ENCODE measurements at places on chromosomes 3 and 15.

DNA sequence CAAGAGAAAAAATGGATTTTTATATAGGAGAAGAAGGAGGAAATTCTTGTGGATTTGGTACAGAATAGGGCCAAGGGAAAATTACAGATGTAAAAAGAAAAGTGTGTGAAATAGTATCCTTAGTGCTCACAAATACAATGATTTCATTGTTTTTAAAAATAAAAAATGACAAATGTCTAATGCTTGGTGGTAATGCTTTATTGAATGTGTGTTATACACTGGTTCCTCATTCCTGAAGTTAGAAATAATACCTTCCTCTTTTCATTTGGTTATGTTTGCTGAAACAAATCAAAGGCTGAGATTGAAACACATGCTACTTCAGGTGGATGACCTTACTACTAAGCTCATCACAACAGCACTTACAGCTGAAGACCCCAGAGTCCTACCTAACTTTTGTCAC lies 37.7 kb upstream of the CCR2 start:
- no peak for DNase-seq

GRCh38 chr3:196641333-196642054 lies 2.0 kb downstream of the NRROS start:
- no peak for DNase-seq

- DNase-seq: no peak
Observed at GRCh38 chr3:62705721-62706120, 169.5 kb downstream of the CADPS start.

- DNase-seq: no peak
Observed at GRCh38 chr3:194999491-194999890, 271.5 kb downstream of the XXYLT1 start.

DNA sequence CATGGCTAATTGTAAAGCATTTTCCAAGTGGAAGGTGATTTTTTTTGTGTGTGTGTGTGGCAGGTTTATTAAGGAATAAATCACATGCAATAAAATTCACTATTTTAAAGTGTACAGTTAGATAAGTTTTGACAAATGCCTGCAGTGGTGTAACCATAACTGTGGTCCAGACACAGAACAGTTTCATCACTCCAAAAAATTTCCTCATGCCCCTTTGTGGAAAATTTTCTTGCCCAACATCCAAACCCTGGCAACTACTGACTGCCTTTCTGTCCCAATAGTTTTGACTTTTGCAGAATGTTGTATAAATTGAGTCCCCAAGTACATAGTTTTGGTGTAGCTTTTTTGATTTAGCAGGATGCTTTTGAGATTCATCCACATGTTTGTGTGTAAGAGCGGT lies 135.1 kb upstream of the KLHL25 start:
- no peak for DNase-seq

DNA sequence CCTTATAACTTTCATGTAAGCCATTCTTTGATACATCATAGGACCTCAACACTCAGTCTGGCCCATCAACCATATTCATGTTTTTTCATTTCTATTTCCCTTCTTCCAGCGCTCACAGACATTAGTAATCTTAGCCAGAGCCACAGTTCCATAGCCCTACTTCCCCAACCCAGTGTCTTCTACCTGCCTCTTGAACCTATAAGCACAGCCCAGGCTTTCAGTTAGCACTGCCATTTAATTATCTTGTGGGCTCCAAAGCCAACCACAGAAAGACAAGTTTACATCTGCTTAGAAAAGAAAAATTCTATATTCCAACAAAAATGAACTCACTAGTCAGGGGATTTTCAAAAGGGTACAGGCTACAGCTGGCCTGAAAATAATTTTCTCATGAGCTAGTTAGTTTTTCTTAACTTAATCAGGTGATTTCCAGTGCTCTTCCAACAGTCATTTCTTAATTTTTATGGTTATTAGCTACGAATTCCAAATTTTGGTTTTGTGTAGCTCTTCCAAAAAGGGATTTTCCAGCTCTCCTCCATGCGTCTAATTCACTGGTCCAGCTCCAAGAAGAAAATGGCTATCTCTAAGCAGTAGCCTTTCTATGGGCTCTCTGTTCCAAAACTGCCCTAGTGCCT lies 13.7 kb downstream of the CD200 start:
- DNase-seq: no peak

DNA sequence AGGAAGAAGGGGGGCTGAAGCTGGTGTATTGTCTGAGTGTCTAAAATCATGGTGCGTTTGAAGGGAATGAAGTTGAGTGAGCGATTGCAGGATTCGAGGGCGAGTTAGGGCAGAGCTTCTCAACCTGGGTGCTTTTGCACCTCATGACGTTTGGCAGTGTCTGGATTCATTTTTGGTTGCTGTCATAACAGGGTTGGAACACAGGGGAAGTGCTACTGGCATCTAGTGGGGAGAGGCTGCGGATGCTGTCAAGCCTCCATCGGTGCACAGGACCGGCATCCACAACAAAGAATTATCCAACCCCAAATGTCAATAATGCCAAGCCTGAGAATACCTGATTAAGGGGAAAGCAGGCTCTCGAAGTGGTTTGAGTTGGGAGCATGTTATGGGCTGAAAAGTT lies 120.0 kb downstream of the SLCO3A1 start:
- no peak for DNase-seq

DNA sequence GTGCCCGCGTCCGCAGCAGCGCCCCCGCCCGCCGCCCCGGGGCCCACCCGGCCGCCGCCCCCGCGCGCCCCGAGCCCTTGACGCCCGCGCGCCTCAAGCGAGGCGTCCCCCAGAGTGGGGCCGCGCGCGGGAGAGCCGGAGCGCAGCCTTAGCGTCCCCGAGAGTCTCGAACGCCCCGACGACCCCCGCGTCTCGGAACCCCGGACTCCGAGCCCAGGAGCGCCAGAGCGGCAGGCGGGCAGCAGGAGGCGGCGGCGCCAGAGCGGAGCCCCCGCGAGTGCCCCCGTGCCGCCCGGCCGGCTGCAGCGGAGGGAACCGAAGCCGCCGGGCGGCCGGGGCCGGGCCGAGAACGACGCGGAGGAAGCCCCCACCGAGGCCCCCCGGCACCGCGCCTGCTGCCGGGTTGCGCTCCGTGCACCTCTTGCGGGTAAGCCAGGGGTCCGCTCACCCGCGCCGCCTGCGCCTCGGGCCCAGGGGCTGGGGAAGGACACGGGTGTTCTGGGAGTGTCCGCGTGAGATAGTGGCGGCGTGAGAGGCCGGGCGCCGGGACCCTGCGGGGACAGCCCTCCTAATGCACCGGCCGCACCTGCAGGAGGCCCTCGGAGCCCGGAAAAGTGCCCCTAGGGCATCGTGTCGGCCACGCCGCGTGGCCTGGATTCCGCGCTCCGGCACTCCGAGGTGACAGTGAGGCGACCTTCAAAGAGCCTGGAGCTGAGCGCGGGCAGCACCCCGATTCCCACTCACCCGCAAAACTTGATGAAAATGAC lies 52.0 kb upstream of the ULK4 start:
- DNase-seq: no peak

GRCh38 chr3:45552031-45552793 lies 42.3 kb upstream of the LIMD1 start:
- DNase-seq: no peak

- no peak for DNase-seq
Observed at GRCh38 chr3:127690823-127691452, 18.2 kb downstream of the ABTB1 start.

DNA sequence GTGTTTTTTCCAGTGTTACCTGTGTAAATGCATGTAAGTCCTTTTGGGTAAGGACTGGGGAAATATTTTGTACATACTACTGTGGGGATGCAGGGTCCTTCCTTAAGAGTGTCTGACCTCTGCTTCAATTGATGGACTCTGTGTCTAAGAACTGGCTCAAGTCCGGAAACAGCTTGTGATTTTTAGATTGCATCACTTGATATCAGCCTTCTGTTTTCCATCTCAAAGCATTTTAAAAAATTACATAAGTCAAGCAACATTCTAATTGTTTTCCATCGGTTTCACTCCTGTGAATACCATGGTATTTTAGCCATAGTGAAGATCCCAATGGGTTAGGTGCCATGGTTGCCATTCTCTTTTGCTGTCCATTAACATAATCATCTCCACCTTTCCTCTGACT lies 597.6 kb downstream of the SQOR start:
- no peak for DNase-seq

DNA sequence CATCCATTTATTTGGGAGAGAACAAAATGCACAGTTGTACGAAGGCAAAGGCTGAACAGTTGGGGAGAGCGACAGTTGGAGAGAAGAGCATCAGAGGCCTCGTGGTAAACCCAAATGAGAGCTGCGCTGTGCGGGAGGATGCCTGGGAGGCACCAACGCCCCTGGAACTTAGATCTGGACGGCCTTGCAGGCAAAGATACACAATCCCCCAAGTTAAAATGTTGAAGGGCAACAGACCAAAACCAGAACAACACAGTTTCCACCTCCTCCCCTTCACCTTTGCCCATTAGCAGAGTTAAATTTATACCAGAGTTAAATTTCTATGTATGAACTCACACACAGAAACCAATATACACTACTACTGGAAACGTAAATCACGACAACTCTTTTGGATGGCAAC lies 339.6 kb downstream of the RORA start:
- no peak for DNase-seq

GRCh38 chr15:48966595-48967301 lies 3.0 kb upstream of the SHC4 start:
- no peak for DNase-seq

DNA sequence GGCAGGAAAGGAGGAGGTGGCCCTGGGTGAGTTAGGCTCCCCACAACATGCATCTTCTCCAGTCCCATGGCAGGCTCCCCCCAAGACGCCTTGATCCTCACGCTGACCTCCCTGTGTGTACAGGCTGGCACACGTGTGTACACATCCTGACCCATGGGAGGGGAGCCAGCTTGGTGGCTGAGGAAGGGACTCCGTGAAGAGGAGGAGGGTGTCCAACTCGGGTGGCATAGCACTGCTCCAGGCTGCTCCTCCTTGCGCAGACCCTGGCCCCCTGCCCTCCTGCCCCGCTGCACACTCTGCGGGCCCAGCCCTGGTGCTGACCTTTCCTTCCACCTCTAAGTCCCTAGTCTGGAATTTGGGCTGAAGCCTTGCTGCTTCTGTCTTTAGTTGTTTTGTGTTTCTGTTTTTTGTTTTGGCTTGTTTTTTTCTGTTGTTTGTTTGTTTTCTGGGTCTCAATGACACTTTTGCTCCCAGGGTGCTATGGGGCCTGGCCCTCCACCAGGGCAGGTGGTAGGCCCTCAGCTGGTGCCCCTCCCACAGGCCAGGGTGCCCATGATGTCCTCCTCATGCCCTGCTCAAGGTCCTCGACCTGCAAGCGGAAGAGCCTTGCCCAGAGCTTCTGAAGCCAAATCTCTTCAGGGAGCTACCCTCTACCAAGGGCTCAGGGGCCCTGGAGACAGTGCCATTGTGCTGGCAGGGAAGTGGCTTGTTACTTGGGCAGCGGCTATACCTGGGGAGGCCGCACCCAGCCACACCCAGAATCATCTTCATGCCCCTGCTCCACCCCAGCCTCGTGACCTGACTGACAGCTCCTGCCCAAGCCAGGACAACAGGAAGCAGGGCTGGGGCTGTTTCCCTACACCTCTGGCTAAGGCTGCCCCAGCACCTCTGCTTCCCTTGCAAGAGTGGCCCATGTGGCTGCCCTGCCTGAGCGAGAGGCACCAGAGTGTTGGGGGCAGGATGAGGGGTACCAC lies 5.1 kb downstream of the EPHB3 start:
- no peak for DNase-seq

DNA sequence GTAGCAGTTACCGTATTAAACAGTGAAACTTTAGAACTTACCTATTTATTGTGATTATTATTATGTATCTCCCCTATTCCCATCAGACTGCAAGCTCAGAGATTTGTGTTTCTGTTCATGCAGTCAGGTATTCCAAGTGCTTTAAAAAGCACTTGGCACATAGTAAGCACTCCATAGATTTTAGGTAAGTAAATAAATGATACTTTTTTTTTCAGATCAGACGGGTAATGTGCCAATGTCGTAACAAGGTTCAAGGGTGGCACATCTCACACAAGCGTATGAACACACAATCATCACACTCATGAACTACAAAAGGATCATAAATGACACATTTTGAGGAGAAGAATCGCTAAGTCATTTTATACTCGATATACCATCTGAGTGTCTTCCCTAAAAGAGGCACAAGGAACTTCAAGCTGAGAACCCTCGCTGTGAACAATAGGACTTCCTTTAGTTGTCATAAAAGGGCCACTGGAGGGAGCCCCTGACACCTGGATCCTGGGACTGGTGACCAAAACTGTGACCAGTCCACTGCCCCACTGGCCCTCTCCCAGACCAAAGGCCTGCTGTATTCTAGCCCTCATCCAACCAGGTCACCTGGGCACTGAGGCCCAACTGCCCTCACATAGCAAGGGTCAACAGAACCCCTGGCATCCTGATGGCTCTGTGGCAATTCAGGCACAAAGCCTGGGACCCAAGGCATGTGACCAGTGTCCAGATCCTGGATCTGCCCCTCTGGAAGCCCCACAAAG lies 32.1 kb downstream of the KIF9 start:
- DNase-seq: no peak

DNA sequence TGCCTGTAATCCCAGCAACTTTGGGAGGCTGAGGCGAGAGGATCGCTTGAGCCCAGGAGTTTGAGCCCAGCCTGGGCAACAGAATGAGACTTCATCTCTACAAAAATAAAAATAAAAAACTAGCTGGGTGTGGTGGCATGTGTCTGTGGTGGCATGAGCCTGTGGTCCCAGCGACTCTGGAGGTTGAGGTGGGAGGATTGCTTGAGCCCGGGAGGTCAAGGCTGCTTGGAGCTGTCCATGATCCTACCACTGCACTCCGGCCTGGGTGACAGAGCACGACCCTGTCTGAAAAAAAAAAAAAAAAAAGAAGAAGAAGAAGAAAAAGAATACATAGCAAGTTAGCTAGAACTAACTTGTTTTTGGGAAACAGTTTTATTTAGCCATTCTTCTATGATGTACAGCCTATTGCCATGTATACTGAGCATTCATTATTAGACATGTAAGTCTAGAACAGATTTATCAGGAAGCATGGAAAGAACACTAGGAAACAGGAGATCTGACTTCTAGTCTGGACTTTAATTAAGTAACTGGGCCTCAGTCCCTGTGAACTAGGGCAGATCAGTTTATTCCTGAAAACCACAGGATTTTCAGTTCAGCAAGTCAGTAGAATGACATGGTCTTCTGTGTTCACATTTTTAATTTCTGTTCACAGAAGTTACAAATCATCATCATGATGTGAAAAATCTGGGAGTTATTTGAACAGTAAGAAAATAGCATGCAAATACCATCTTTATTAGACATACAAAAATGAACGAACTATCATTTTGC lies 65.5 kb downstream of the KAT2B start:
- no peak for DNase-seq

- no peak for DNase-seq
Observed at GRCh38 chr3:78249294-78249693, 1209.4 kb downstream of the ROBO2 start.

GRCh38 chr3:133040696-133041523 lies 2.7 kb downstream of the TMEM108 start:
- no peak for DNase-seq

- no peak for DNase-seq
Observed at GRCh38 chr3:197408177-197408957, 110.0 kb upstream of the DLG1 start.

DNA sequence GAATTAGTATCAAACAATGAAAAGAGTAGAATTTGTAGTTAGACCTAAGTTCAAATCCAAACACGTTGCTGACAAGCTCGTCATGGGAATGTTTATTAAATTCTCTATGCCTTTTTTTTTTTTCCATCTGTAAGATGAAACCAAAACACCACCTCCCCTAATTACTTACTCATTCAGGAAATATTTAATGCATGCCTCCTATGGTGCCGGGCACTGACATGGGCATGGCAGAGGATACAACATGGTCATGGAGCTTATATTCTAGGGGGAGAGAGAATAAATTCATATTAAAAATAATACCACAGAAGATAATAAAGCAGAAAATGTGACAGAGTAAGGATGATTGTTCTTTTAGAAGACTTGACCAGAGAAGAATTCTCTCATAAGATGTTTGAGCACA lies 215.8 kb downstream of the RYR3 start:
- DNase-seq: no peak
